ENCODE measurements at places on chromosomes 5 and 9.

DNA sequence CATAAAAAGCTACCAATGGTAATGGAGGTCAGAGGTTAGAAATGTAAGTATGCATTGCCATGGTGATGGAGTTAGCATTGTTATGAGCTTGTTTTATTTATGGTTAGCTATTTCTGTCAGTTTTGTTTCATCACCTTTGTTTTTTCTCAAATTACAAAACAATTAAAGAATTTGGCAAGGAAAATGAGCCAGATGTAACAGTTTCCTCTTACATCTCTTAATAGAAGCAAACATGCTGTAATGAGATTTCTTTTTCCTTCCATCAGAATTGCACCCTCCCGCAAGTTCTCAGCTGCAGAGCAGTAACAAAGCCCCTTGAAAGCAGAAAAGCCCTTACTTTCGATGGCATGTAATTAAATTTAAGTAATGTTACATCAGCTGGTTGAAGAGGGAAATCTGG lies 233.0 kb downstream of the SGCD start:
- DNase-seq = no peak

DNA sequence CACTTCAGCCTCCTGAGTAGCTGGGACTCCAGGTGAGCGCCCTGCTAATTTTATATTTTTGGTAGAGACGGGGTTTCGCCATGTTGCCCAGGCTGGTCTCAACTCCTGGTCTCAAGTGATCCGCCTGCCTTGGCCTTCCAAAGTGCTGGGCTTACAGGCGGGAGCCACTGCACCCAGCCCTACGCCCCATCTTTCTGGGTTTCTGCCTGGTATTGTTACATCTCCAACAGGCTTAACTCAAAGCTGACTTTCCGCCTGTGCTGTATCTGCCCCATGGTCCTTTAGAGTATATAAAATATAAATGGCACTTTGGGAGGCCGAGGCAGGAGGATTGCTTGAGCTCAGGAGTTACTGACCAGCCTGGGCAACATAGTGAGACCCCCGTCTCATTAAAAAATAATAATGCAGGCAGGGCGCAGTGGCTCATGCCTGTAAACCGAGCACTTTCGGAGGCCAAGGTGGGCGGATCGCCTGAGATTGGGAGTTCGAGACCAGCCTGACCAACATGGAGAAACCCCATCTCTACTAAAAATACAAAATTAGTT lies 36.5 kb upstream of the GLDC start:
- DNase-seq = no peak

- no peak for DNase-seq
These were observed 33.7 kb downstream of the HAVCR1 start for GRCh38 chr5:157025093-157025698.

- no peak for DNase-seq
These were observed 17.3 kb upstream of the EXOC3 start for GRCh38 chr5:425714-426113.

DNA sequence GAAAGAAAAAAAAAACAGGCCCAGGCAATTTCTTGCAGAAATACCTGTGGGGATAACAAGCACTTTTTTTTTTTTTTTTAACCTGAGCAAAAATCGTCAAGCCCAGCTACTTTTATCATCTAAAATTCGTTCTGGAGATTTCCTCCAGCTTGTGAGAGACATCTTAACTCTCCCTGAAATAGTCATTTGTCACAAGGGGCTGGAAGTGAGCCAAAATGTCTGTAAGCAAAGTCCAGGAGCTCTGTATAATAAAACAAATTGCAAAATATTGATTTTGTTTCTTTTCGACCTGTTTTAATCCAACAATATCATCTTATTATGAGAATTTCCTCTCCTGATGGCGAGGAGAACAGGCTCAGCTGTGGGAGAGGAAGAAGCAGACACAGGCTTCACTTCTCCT lies 168.4 kb downstream of the TTLL11 start:
- no peak for DNase-seq

GRCh38 chr5:169557838-169558237 lies 25.7 kb upstream of the SPDL1 start:
- no peak for DNase-seq

- DNase-seq = no peak
These were observed 31.6 kb upstream of the ARL15 start for GRCh38 chr5:54341971-54342370.

DNA sequence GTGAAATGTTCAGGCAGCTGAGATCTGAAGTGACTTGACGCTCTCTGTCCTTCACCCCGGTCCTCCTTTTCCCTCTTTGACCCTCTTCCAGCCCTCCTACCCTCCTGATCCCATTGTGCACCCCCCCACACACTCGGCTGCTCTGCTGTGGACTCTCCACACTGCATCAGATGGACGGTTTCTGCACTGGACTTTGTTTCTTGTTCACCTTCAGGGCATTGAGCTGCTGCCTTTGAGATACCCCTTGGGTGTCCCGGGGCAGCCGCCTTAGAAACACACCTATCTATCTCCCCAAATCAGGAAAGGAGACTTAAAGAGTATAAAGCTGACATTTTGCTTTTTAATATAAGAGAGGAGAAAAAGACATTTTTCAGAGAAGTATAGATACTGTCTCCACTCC lies 27.5 kb downstream of the AMBP start:
- DNase-seq = no peak

GRCh38 chr5:41264019-41264418 lies 50.7 kb upstream of the C6 start:
- no peak for DNase-seq
